ENCODE measurements at places on chromosomes 12 and 14.

- DNase-seq, result no peak
Observed at GRCh38 chr12:95796225-95796981, 5.8 kb upstream of the NTN4 start.

DNA sequence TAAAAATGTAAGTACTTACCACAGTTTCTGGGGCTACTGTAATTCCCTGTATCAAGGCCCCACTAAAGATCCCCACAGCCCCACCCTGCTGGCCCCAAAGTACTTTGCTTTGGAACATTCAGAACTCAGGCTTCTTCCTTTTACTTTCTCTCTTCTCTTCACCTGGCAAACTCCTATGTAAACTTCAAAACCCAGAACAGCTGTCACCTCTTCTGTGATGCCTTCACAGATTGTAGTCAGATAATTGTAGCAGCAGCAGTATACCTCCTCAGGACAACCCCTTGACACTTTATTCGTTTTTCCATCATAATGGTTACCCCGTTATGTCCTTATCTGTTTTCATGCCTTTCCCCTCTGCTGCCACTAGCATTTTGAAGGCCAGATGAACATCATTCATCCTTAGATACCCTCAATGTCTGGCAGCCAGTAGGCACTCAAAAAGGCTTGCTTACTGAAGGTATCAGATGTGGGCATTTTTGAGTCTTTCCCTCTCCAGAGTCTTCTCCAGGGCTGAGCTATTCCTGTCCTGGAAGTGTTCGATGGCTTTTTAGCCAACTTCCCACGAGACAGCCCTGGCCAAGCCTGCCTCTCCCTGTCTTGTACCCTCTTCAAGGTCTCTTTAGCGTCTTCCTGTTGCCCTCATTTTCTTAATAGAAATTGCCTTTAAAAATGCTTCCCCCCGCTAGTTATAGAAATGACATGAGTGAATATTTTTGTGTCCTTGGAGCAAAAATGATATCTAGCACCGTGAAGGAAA is 7.4 kb downstream of the PLBD2 start:
- no peak for DNase-seq

DNA sequence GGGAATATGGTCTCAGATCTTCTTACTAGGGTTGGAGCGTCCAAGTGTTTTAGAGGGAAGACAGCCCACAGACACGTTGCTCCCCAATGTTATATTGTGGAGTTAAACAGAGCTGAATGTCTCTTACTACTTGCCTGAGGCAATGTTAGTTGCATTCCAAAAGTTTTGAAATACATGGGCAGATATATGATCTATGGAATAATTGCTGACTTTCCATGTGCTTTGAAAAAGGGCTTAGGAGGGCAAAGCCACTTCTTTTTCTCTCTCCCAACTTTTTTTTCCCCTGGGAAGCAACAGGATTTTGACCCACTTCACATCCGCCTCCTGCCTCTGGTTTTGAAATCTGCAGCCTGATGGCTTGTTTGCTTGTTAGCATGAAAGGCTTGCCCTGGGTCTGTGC is 33.7 kb upstream of the PAX9 start:
- DNase-seq, result no peak

DNA sequence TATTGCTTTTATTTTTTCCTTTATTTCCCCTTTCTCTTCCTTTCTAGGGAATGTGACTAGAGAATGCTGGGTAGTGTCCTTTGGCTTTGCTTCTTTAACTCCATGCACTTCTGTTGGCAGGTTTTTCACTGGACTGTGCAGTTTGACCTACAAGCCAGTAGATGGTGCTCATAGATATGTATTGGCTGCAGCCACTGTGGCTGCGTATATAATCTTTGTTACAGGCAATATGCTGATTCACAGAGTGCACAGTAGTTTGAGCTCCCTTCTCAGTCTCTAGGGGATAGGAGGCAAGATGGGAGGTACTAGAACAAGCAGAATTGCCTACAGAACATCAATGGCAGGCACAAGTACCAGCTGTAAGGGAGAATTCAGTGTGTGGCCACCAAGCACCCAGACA is 503.5 kb downstream of the LRFN5 start:
- DNase-seq, result peak; percentile 23

DNA sequence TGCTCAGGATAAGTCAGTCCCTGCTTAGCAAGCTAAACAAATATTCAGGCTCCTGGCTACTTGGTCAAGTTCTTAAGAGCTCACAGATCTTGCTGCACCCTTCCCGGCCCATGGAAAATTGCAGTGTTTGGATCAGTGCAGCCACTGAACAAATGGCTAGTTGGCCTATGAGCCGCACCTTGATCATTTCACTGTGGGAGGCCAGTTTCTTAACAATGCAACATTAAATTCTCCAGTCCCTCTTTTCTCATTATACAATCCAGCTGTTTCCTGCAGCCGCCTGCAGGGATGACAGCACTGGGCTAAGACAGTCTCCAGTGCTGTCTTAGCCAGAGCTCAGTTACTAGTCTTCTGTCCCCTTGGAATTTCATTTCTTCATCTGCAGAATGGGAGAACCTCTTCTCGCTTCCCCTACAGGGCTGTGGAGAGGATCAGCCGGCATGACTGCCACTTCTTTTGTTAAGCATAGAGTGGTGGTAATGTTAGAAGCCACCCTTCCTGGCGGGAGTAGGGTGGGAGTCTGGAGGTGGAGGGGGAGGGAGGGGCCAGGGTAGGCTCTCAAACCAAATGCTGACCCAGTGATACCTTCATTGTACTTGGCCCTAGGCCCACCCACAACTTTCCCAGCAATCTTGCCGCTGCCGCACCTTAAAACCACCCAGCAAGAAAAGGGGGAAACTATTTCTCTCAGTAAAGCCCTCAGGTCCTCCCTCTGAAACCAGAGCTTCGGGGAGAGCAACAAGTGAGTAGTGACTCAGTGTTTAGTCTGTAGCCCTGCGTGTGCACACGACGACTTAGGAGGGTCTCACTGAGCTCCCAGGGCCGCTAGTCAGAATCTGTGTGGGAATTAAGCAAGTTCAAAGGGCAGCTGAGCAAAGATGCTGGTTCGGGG is 145.7 kb downstream of the NUAK1 start:
- DNase-seq, result no peak

DNA sequence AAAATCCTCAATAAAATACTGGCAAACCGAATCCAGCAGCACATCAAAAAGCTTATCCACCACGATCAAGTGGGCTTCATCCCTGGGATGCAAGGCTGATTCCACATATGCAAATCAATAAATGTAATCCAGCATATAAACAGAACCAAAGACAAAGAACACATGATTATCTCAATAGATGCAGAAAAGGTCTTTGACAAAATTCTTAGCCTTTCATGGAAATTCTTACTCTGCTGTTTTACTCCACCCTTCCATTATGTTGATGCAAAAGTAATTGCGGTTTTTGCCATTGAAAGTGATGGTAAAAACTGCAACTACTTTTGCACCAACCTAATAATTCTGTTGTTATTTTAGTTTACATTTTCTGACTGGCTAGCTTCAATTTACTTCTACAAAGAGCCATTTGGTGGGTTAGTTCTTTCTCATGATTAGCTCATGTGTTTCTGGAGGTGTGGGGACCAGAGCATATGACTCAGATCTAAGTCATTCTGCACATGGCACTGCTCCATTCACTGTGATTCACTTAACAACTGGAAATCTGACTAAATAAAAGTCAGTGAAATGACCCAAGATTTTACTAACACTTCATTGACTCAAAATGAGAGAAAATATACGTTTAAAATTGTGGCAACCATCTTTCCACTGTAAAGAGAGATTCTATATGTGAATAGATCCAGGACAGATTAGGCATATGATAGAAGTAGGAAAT is 99.9 kb downstream of the TMTC3 start:
- peak; percentile 63 for DNase-seq

DNA sequence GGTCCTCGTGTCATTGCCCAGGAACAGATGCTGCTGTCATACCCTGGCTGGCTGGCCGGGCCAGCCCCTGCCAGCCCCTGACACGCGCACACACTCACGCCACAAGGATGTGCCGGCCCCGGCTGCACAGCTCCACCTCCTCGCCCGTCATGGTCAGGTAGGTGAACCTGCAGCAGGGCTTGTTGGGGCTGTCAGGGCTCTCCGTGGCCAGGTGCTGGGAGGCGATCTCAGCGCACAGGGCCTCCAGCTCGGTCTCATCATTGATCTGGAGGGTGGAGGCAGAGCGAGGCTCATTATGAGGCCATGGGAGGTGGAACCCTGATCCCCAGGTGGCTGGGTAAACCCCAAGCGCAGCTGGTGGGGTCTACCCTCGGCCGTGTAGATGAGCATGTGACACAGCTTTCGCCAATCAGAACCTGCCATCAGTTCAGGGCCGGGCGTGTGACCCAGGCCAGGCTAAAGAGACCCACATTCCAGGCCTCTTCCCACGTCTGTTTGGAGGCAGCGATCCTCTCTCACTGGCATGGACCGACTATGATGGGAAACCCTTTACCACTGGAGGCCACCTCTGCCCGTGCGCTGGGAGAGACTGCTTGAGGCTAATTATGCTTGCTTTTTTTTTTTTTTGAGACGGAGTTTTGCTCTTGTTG is 38.8 kb downstream of the TRAFD1 start:
- no peak for DNase-seq

DNA sequence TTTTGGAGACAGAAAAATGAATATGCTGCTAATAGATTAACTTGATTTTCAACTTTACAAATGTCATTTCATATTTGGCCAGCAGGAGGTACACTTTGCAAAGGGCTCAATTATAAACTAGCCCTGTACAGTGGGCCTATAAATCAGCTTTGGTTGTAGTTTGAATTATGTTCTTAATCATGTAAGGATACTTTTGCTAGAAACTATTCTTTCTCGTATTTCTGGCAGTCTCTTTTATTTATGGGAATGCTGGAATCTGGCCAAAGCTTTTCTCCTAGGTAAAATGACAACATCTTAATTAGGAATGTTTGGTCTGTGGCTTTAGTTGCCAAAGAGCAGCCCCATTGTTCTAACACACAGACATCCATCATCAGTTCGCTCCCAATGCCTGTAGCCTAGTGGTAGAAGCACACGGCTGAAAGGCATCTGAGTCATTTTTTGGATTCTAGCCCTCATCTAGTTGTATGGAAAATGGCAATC is 1322.3 kb upstream of the SEL1L start:
- peak; percentile 21 for DNase-seq

GRCh38 chr14:57057803-57058202 is 210.9 kb downstream of the EXOC5 start:
- no peak for DNase-seq

- no peak for DNase-seq
Observed at GRCh38 chr12:75564398-75564797, 53.0 kb upstream of the KRR1 start.

DNA sequence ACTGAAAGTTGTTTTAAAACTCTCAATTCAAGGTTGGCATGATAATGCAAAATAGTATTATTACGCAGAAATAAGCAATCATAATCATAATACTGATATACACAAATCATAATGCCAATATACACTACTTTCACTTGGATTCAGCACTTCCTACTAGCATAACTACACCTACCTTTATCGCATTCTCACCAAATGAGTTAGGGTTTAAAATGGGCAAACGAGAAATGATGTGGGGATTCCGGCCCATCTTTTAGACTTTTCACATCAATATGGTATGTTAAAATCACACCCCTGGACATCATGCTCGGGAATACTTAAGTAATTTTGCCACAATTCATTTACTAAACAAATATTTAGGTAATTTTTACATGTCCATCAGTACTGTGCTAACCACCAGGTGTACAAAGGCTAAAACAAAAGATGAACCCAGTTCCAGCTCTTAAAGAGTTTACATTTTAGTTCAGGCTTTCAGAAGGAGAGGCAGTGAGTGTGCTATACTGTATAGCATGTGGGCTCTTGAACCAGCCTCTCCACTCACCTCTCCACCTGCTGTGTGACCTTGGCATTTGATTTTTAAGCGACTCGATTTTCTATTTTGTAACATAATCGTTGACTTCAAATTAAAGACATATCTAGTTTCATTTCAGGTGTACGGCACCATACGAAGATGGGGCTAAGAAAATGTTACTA is 1.1 kb upstream of the USP15 start:
- DNase-seq, result no peak

- DNase-seq, result no peak
Observed at GRCh38 chr14:50647753-50648152, 20.4 kb downstream of the SAV1 start.

All from suppressor macrophage treated with lipopolysaccharide for 4 hours (primary cell).